ENCODE measurements at places on chromosomes 4 and X.

- no peak for DNase-seq
Observed at GRCh38 chr4:88396681-88397080, 18.0 kb downstream of the HERC6 start.

GRCh38 chr4:40206426-40206825 is 9.6 kb downstream of the RHOH start:
- DNase-seq, result no peak

DNA sequence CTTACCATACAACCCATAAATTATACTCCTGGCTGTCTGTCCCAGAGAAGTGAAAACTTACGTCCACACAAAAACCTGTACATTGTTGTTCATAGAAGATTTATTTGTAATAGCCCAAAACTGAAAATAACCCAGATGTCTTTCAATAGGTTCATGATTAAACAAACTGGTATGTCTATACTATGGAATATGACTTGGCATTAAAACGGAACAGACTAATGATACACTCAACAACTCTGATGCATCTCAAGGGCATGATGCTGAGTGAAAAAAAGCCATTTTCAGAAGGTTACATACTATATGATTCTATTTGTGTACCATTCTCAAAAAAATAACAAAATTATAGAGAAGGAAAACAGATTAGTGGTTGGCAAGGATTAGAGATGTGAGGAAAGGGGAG is 11.6 kb upstream of the MND1 start:
- DNase-seq, result no peak

GRCh38 chrX:130531066-130531465 is 129.3 kb downstream of the RBMX2 start:
- no peak for DNase-seq

GRCh38 chr4:151206241-151207005 is 70.5 kb upstream of the PRSS48 start:
- DNase-seq, result no peak

- DNase-seq, result no peak
Observed at GRCh38 chr4:87405211-87405820, 14.3 kb upstream of the HSD17B11 start.

- DNase-seq, result no peak
Observed at GRCh38 chrX:24566240-24566639, 80.9 kb downstream of the PCYT1B start.

- no peak for DNase-seq
Observed at GRCh38 chr4:89563431-89563830, 255.8 kb upstream of the GPRIN3 start.

GRCh38 chrX:135512508-135513129 is 7.8 kb upstream of the INTS6L start:
- no peak for DNase-seq

DNA sequence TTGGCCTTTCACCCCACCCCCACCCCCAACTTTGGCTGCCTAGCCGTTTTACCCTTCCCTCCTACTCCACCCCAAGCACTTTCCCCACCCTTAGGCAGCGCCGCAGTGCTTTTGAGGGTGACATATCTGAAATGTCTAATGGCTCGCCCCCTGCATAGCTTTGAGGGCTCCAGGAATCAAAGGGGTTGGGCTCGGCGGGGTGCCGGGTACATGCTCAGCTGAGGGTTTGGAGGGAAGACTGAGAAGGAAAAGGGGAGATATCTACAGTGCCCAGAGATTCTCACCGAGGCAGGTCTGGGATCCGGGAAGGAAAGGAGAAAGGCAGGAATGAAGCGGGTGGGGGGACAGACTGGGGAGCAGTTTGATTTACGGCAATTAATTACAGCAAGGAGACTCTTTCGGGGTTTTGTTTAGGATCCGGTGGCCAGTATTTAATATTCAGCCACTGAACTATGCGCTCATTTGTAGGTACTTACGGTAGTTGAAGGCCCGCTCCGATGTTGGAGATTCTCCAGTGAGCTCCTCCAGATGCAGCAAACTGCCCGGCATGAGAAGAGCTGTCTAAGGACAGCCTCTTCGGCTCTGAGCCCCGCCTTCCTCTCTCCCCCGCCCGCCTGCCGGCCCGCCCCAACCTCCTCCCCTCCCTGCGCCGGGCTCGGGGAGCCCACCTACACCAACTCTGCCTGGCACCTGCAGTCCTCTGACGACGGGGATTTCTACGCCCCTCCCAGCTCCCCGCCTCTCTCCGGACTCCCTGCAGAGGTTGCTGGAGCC is at the start of gene IGSF1:
Gene IGSF1, minus strand, starts transcription at position 569 of the 774 bp plus-strand sequence. CDS start 2,632 bp downstream, outside the sequence.
- DNase-seq, result no peak

- no peak for DNase-seq
Observed at GRCh38 chr4:94695384-94695783, 62.4 kb upstream of the BMPR1B start.

- peak; percentile 24 for DNase-seq
Observed at GRCh38 chr4:152535360-152535902, 461 bp downstream of the FBXW7 start.

DNA sequence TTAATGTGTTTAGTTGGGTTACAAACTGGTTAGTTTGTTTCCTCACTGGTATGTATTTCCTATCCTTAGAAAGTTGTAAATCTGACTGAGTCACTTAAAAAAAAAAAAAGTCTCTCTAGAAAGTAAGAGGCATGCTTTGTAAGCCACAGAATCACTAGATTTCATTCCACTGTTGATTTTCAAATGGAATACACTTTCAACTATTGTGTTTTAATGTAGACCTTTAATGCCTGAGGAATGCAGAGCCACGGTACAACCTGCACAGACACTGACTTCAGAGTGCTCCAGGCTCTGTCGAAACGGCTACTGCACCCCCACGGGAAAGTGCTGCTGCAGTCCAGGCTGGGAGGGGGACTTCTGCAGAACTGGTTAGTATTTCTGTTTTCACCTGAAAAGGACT is 88.6 kb downstream of the HHIP start:
- DNase-seq, result no peak

- no peak for DNase-seq
Observed at GRCh38 chr4:113411496-113411938, 350.0 kb downstream of the CAMK2D start.

GRCh38 chrX:9339603-9340491 is 125.0 kb upstream of the TBL1X start:
- DNase-seq, result no peak

- no peak for DNase-seq
Observed at GRCh38 chr4:134200811-134201215, 776 bp downstream of the PABPC4L start.

DNA sequence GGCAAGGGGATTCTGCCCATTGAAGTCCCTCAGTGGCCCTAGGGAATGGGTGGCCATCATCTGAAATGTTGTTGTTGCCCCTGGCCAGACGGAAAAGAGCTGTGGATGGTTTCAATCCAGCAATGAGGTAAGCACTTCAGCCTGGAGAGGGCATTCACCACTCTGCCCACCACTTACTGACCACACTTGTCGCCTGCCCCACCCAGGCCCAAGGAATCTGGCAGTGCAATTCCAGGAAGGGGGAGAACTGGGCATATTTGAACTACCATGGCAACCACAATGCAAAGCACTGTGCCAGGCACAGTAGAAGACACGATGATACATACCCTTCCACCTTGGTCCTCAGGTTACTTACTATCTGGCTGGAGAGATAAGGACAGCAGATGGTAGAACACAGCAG is 161.6 kb downstream of the PDGFRA start:
- no peak for DNase-seq

DNA sequence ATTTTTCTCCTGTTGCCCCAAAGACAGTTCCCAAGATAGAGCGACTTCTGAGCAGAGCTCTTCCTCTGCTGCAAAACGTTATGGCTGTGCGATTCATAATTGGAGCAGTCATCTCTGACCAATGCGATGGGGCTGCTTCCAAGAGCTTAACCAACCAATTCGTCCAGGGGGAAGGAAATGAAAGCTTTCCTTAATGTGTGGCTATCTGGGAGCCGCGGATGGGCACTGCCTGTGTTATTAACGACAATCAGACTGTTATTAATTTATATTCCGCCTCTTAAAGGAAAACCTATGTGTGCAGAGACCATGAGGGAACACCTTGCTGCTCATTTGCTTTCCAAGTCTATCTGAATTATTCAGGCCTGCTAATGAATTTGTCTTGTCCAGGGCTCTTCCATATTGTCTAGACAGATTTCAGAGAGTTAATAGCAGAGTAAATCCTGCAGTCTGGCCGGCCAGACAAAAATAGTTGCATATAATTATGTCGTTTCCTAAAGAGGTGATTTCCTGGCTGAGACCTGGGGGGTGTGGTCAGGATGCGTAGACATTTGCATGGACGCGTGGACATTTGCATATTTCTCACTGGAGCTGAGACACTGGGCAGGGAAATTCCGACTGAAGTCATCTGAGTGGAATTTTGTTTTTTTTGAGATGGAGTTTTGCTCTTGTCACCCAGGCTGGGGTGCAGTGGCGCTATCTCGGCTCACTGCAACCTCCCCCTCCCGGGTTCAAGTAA is 135.4 kb downstream of the HMX1 start:
- DNase-seq, result no peak

GRCh38 chr4:10134141-10134540 is 17.5 kb upstream of the WDR1 start:
- DNase-seq, result no peak
